ENCODE measurements at places on chromosomes 7 and 10. TPM values are rescaled to one million over a fixed set of nuclear protein-coding genes. Genes with fewer than 3 reads are reported as not detected.

NPC1L1 gene
- total RNA-seq = 0.29 TPM

LRRD1 gene
- not detected for total RNA-seq

TMEM184A gene
- 0.16 TPM for total RNA-seq

CLEC2L gene
- total RNA-seq = not detected

ITGB8 gene
- total RNA-seq = 6.1 TPM

SDK1 gene
- total RNA-seq = 7.5 TPM

- DNase-seq = no peak
Measured at GRCh38 chr7:79513261-79513660, 59.8 kb upstream of the MAGI2 start.

DNA sequence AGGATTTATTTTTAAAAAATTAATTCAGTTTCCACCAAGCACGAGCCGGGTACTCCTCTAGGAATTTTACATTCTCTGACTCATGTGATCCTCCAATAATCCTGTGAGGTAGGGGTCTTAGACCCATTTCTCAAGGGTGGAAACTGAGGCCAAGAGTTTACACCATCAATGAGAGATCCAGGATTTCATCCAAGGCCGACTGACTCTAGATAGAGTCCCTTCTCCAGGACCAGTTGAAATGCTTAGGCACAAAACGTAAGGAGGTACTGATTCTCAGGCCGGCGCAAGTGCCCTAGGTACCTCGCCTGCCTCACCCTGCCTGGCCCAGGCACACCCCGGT, 95.7 kb upstream of the DUSP5 start:
- DNase-seq = no peak

GRCh38 chr10:97896756-97897358, 47.2 kb downstream of the GOLGA7B start:
- DNase-seq = no peak

GRCh38 chr7:43872406-43873110, 3.2 kb upstream of the MRPS24 start:
- DNase-seq = no peak

GRCh38 chr7:39430441-39430840, 135.8 kb upstream of the YAE1 start:
- no peak for DNase-seq

DNA sequence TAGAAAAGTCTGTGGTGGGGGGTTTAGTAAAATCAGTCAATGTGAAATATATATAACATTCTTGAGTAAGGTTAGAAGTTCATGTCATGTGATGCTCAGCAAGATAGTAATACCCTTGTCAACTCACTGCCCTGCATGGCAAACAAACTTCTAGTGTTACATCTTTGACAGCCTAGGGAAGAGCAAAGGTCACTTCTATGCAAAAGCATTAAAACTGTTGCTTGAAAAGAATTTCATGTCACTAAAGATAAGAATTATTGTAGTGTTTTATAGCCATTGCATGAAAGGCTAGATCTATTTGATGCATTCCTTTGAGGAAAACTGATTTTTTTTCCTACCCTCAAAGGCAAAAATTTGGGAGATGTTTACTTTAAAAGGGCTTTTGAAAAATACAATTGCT, 176.0 kb downstream of the SKAP2 start:
- no peak for DNase-seq

DNA sequence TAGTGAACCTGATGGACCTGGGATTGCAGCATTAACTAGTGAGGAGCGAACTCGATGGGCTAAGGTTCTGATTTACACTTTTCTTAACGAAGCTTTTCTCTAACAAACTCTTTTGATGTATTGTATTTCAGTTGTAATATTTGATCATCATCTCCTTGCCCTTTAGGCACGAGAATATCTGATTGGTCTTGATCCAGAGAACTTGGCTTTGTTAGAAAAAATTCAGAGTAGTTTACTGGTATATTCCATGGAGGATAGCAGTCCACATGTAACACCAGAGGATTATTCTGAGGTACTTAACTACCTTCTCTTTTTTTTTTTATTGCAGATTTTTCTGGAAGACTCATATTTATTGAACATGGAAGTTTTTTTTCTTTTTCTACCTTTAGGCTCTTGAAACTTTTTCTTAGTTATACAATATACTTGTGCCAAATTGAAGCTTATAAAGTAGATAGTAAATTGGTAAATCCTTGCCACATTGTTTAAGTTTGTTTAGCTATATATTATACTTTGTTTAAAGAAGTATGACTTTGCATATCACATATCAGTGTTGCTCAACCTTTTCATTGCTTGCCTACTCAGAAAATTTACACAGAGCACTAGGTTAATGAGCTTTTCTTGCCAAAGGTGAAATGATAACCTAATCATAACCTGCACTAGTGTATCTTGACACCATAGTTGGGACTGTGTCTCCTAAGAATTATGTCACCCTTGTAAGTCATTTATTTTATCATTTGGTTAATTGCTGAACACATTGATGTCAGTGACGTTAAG, 30.4 kb downstream of the CROT start:
- no peak for DNase-seq

DNA sequence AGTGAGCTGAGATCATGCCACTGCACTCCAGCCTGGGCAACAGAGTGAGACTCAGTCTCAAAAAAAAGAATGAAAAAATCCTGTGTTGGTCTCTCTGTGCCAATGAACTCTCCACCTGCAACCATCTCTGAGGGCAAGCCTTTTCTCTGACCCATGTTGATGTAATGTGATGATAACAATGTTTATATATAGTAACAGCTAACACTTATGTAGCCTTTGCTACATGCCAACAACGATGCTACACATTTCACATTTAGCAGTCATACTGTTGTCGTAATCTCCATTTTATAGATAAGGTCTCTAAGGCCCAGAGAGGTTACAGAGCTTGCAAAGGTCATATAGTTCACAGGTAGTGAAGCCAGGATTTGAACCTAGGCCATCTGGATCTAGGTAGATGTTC, 11.5 kb downstream of the COX15 start:
- DNase-seq = no peak

GRCh38 chr7:86939197-86939814, 120.1 kb downstream of the ELAPOR2 start:
- no peak for DNase-seq

- no peak for DNase-seq
Measured at GRCh38 chr7:75987805-75988567, 6.4 kb downstream of the TMEM120A start.

DNA sequence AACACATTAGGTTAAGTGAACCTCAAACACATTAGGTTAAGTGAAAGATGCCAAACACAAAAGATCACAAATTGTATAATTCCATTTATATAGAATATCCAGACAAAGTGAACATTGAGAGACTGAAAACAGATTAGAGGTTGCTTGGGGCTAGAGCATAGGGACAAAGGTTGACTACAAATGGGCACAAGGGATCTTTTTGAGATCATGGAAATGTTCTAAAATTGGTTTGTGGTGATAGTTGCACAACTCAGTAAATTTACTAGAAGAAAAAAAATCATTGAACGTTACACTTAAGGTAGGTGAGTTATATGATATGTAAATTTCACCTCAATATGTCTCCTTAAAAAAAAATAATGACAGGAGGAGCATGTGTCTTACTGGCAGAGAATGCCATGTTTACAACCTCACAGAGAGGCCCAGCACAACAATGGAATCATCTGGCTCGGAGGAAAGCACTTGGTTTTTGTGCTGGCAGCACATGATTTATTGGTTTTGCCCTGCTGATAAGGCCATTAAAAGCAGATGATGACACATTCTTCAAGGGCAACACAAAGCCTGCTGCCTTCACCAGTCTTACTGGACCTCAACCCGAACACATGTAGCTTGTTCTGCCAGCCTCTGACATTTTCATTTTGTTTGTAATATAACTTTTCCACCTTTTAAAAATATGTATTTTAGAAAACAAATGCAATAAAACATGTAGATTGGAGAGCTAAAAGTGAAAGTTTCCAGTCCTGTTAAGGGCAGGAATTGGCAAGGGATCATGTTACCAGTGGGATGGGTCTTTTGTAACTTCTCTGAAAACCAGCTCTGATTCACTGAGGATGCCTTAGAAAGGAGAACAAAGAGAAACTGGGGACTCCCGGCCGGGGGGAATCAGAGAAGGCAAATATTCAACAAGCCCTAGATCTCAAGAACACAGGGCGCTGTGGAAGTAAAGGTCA, 11.9 kb upstream of the LMOD2 start:
- DNase-seq = no peak

DNA sequence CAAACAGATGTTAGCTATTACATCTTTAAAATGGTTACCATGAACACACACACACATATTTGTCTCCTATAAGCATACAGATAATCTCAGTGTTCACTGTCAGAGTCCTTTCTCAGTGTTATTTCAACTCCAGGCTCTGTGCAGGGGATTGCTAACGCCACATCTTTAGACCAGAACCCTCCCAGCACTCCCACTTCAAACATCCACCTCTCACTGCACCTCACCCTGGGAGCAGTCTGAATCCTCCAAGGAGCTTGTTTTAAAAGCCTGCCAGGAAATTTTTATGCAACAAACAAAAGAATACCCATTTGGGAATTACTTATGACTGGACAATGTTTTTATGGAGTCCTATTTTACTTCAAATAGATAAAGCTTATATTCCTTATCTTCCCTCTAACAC, 107.4 kb downstream of the PARD3 start:
- DNase-seq = no peak

- DNase-seq = no peak
Measured at GRCh38 chr10:116138897-116139296, 134.1 kb downstream of the GFRA1 start.

- no peak for DNase-seq
Measured at GRCh38 chr10:69123306-69123746, 652 bp upstream of the VPS26A start.

- DNase-seq = no peak
Measured at GRCh38 chr7:130114374-130114773, 44.0 kb downstream of the KLHDC10 start.

DNA sequence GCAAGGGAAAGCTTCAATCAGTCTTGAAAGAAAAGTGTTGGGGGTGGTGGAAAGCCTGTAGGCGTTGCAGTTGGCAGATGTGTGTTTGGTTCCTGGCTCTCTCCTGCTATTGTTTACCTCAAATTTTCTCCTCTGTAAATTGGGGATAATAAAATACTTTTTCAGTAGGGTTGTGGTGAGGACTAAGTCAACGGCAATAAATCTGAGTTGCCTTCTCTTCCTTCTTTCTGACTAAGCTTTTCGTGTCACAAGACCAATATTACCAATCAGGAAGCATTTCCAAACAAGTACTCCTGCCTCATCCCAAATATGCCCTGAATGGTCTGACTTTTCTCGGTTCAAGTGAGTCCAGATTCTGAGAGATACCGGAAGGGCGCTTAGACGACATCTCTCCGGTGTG, 54.0 kb downstream of the CREB5 start:
- DNase-seq = no peak

GRCh38 chr7:55086413-55087201, 67.8 kb downstream of the EGFR start:
- no peak for DNase-seq

GRCh38 chr7:135662123-135662372, 266 bp upstream of the STMP1 start:
- no peak for DNase-seq

- no peak for DNase-seq
Measured at GRCh38 chr7:52719677-52720076, 315.8 kb upstream of the POM121L12 start.

Measured in mesenteric fat pad (tissue), 1 donor.